ENCODE measurements at places on chromosomes 4 and X.
A peak's percentile ranks its signal among the peaks of the same experiment; 100 is the strongest.

DNA sequence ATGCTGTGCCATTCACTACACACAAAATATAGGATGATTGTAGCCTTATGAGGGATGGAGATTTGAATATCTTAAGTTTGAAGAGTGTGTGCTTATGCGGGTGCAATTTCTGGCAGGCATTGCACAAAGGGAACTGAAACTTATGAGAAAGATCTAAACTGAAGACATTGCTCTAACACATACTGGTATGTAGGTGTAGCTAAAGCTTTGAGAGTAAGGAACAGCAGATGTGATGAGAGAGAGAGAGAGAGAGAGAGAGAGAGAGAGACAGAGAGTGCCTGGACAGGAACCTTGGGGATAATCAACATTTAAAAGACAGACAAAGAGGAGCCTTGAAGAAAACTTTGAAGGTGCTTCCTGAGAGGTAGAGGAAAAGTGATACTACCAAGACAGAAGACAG, 379.7 kb downstream of the SPRY1 start:
- no peaks in the 10 kb centered on the region for H3K27me3 ChIP-seq
- no peak overlapping the region for H3K4me3 ChIP-seq
- no peak for DNase-seq
- H3K36me3 ChIP-seq, result no peaks in the 10 kb centered on the region
- H3K27ac ChIP-seq, result no peak overlapping the region

- H3K36me3 ChIP-seq, result no peaks in the 10 kb centered on the region
- no peak for DNase-seq
- no peaks in the 10 kb centered on the region for H3K4me1 ChIP-seq
- H3K27me3 ChIP-seq, result no peaks in the 10 kb centered on the region
- H3K27ac ChIP-seq, result no peak overlapping the region
Measured at GRCh38 chr4:185965426-185966384, 103.3 kb upstream of the TLR3 start.

GRCh38 chrX:100687128-100687527, 43.1 kb downstream of the SRPX2 start:
- H3K27me3 ChIP-seq, result no peaks in the 10 kb centered on the region
- H3K4me1 ChIP-seq, result no peaks in the 10 kb centered on the region
- H3K27ac ChIP-seq, result no peak overlapping the region
- DNase-seq, result no peak
- H3K4me3 ChIP-seq, result no peak overlapping the region

- no peak overlapping the region for H3K27ac ChIP-seq
- H3K4me1 ChIP-seq, result no peaks in the 10 kb centered on the region
- H3K4me3 ChIP-seq, result no peak overlapping the region
- no peaks in the 10 kb centered on the region for H3K27me3 ChIP-seq
Measured at GRCh38 chr4:21795091-21795490, 153.5 kb downstream of the KCNIP4 start.

DNA sequence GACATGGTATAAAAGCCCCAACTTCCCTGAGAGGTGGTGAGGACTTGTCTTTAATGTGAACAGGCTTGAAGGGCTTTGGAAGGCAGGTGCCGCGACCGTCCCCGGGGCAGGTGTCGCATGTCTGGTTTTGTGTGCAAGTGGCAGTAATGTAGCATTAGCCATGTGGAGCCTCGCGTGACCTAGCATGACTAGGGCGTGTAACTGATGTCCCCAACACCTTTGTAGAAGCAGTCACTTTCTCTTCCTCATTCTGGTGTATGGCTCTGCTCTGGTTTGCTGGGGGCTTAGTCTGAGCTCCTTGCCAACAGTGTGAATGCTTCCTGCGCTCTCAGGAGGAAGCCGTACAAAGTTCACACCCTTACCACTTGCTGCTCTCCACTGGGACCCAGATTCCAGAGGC, 145.7 kb downstream of the AMMECR1 start:
- H3K27ac ChIP-seq, result no peak overlapping the region
- DNase-seq, result no peak
- H3K4me1 ChIP-seq, result no peaks in the 10 kb centered on the region
- H3K4me3 ChIP-seq, result no peak overlapping the region
- no peaks in the 10 kb centered on the region for H3K27me3 ChIP-seq

GRCh38 chrX:34880656-34881055, 61.9 kb upstream of the FAM47B start:
- H3K36me3 ChIP-seq, result no peaks in the 10 kb centered on the region
- DNase-seq, result no peak
- H3K27me3 ChIP-seq, result no peaks in the 10 kb centered on the region
- H3K4me1 ChIP-seq, result no peaks in the 10 kb centered on the region
- no peak overlapping the region for H3K27ac ChIP-seq
- no peak overlapping the region for H3K4me3 ChIP-seq

DNA sequence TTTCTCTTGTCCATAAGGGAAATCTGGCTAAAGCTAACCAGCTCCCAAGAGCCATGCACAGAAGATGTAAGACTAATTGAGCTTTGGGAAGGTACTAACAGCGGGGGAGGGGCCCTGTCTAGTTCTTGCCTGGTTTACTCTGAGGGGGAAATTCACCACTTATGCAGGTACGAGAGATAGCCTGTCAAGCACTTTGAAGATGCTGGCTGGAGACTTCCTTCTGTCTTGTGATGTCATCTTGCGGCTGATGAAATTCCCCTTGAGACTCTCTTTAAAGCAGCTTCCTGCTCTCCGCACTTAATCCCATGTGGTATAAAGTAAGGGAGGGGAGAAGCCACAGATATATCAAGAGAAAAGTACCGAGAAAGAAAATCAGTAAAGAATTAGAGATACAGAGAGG, 345.3 kb downstream of the MAPK10 start:
- no peak overlapping the region for H3K27ac ChIP-seq
- no peaks in the 10 kb centered on the region for H3K27me3 ChIP-seq
- H3K4me3 ChIP-seq, result no peak overlapping the region
- no peak for DNase-seq
- no peaks in the 10 kb centered on the region for H3K4me1 ChIP-seq
- no peaks in the 10 kb centered on the region for H3K36me3 ChIP-seq

- H3K27ac ChIP-seq, result no peak overlapping the region
- no peaks in the 10 kb centered on the region for H3K4me1 ChIP-seq
- H3K36me3 ChIP-seq, result no peaks in the 10 kb centered on the region
- H3K27me3 ChIP-seq, result no peaks in the 10 kb centered on the region
- peak overlapping the region; percentile 51 for H3K4me3 ChIP-seq
Measured at GRCh38 chr4:87235020-87235671, 14.7 kb upstream of the KLHL8 start.

GRCh38 chrX:80138938-80139337, 124.4 kb downstream of the TBX22 start:
- H3K36me3 ChIP-seq, result no peaks in the 10 kb centered on the region
- no peak for DNase-seq
- H3K4me1 ChIP-seq, result no peaks in the 10 kb centered on the region
- no peak overlapping the region for H3K27ac ChIP-seq

- DNase-seq, result no peak
- no peak overlapping the region for H3K4me3 ChIP-seq
- H3K27me3 ChIP-seq, result no peaks in the 10 kb centered on the region
- H3K36me3 ChIP-seq, result no peaks in the 10 kb centered on the region
Measured at GRCh38 chr4:26074712-26075430, 160.9 kb downstream of the SMIM20 start.

DNA sequence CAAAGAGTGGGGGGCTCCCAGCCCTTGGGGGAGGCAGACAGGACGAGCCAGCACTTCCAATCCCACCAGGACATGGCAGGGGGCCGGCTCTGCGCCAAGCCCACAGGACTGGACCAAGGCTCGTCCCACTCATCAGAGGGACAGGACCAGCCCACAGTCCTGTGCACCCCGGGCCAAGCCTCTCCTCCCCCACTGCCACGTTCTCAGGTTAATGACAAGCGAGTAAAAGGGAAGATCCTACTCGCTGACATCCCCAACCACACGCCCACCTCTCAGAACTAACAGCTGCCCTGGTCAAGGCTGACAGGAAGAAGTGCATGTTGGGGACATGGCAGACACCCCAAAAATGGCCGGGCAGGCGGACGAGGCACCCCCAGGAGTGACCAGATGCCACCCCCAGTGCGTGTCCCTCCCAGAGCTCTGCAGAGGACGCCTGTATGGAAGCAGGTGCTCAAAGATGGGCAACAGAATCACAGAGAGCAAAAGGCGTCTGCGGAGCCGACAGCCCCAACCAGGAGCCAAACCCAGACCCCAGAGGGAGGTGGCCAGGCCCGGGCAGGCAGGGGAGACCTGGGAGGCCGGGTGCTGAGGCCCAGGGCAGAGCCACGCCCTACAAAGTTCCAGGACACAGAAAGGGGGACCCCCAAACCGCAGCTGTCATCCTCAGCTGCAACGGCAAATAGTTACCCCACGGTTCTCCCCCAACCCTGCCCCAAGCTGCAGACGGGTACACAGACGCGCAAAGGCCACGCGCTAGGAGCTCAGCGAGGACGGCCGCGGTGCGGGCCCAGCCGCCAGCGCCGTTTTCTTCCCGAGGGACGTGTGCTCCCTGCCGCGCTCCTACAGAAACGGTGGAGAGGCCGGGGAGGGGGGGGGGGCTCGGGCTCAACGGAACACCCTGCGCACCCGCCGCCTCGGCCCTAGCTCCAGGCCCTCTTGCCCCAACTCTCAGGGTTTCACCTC, 1.7 kb downstream of the CTBP1 start:
- H3K4me1 ChIP-seq, result peaks cover 69% of the 10 kb centered on the region
- no peaks in the 10 kb centered on the region for H3K36me3 ChIP-seq
- DNase-seq, result no peak
- no peaks in the 10 kb centered on the region for H3K27me3 ChIP-seq
- H3K4me3 ChIP-seq, result peak overlapping the region; percentile 71

DNA sequence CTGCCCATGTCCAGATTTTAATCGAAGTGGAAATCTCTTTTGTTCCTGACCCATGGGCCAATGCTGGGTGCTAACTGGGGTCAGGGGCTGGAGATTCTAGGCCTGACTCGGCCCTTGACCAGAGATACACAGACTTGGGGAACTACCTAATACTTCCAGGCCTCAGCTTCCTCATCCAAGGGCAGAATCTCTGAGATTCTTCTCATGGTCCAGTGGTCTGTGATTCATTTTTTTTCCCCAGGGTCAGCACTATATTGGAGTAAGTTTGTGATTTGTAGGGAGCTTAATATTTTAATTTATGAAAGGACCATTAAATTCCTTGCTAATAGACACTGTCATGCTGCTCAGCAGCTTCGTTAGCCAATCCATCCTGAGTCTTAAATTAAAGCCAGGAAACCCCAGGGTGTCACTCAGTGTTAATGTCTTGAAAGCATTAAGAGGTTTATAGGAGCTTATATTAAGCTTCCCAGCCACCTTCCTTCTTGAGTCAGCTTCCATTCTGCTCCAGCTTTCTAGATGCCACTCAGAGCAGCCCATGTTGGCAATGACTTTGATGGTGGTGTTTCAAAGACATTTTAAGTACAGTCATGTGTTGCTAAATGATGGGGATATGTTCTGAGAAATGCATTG, 27.0 kb upstream of the PROM1 start:
- H3K4me3 ChIP-seq, result no peak overlapping the region
- H3K4me1 ChIP-seq, result no peaks in the 10 kb centered on the region
- no peaks in the 10 kb centered on the region for H3K27me3 ChIP-seq
- no peak overlapping the region for H3K27ac ChIP-seq
- no peaks in the 10 kb centered on the region for H3K36me3 ChIP-seq

- H3K27ac ChIP-seq, result no peak overlapping the region
- no peaks in the 10 kb centered on the region for H3K4me1 ChIP-seq
- DNase-seq, result no peak
- no peaks in the 10 kb centered on the region for H3K27me3 ChIP-seq
- H3K4me3 ChIP-seq, result no peak overlapping the region
Measured at GRCh38 chr4:172858731-172859230, 309.8 kb upstream of the GALNT7 start.

GRCh38 chr4:153138736-153139135, 65.5 kb upstream of the TRIM2 start:
- DNase-seq, result no peak
- no peaks in the 10 kb centered on the region for H3K27me3 ChIP-seq
- no peaks in the 10 kb centered on the region for H3K36me3 ChIP-seq
- no peak overlapping the region for H3K4me3 ChIP-seq
- peaks cover 4% of the 10 kb centered on the region for H3K4me1 ChIP-seq
- H3K27ac ChIP-seq, result no peak overlapping the region

- no peaks in the 10 kb centered on the region for H3K27me3 ChIP-seq
- no peak overlapping the region for H3K4me3 ChIP-seq
- H3K27ac ChIP-seq, result no peak overlapping the region
- DNase-seq, result no peak
Measured at GRCh38 chr4:186217733-186218293, 9.5 kb upstream of the KLKB1 start.

DNA sequence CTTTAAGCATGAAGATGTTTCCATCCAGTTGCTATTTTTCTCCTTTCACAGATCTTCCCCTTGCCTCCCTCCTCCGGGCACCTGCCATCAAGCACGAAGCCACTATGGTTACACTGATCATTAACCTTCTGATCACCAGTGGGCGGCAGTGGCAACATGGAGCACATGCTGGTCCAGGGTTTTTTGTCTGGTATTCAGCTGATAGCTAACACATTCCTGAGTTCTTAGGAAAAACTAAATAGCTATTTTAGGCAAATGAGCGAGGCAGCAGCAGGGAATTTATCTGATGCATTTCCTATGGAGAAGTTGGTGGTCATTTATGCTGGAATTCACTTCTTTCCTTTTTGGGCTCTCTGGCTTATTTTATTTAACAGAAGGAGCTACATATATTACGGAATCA, 22.9 kb downstream of the SHISA3 start:
- no peak for DNase-seq
- no peak overlapping the region for H3K27ac ChIP-seq
- H3K36me3 ChIP-seq, result peaks cover 14% of the 10 kb centered on the region
- no peaks in the 10 kb centered on the region for H3K4me1 ChIP-seq
- H3K4me3 ChIP-seq, result no peak overlapping the region
- H3K27me3 ChIP-seq, result no peaks in the 10 kb centered on the region

- no peaks in the 10 kb centered on the region for H3K36me3 ChIP-seq
- H3K4me1 ChIP-seq, result no peaks in the 10 kb centered on the region
- no peak for DNase-seq
- no peak overlapping the region for H3K27ac ChIP-seq
Measured at GRCh38 chr4:92406488-92406887, 102.7 kb downstream of the GRID2 start.

DNA sequence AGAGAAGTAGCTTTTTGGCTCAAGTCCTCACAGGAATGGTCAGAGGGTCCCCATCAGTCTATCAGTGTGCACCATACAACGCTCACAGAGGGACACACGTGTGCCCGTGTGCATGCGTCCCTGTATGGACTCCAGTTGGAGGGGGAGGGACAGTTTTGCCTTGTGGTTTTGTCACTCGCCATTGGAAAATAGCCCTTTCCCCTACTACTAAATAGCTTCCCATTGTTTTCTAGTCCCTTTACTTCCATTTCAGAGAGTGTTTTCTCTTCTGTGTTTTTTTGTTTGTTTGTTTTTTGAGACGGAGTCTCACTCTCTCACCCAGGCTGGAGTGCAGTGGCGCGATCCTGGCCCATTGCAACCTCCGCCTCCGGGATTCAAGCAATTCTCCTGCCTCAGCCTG, 34.9 kb downstream of the WDR13 start:
- H3K27me3 ChIP-seq, result no peaks in the 10 kb centered on the region
- DNase-seq, result no peak
- no peak overlapping the region for H3K27ac ChIP-seq
- no peaks in the 10 kb centered on the region for H3K36me3 ChIP-seq
